ENCODE measurements at places on chromosomes 1 and 21.

DNA sequence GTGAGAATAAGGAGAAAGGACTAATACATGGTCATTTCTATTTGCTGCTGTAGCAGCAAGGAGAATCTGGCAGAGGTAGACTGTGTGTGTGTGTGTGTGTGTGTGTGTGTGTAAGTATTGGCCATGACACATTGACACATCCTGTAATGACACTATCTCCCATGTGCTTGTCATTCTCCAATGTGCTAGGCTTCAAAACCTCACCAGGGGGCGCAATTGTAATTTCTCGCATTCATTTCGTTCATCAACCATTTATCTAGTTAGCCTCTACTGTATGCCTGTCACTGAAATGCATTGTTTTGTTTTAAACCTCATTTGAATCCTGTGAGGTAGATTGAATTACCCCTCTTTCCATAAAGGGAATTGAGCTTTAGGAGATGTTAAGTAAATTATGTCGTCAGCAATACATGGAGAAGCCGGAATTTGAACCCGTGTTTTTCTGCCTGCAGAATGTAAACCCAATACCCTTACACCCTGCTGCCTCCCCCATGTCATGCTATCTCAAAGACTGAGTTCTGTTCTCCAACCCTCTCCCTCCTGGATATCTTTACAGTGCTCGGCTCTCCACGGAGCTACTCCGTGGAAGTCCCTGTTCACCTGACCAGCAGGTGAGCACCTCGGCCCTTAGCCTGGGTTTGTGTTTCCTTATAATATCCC, 100.8 kb downstream of the UCK2 start:
- peak; percentile 31 for DNase-seq

DNA sequence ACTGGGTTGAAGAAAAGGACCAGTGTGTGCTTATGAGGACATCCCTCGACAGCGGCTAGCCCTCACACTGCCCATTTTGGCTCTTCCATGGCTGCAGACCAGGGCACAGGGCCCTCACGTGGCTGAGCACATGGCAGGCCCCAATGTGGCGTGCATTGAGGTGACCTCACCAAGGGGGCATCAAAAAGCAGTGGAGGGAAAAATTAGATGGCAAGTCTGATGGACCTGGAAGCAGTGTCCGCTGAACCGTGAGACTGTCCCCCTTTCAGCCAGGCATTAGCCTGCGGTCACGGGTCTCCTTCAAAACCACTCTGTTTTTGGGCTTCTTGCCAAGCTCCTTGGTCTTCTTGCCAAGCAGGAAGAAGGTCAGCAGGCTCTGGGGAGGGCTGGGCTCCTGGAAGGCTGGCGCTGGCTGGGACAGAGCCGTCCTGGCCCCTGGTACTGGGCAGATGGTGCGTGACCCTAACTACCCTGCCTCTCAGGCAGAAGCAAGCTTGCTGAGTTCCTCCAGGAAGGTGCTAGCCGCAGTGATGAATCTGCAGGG, 30.8 kb downstream of the TRIM67 start:
- peak; percentile 52 for DNase-seq

GRCh38 chr1:222464841-222465210, 83.1 kb downstream of the HHIPL2 start:
- peak; percentile 57 for DNase-seq

- DNase-seq: no peak
These were observed 136.2 kb downstream of the PSMG1 start for GRCh38 chr21:39047046-39047445.

All from putamen (tissue), 1 donor.